ENCODE measurements at places on chromosomes 3 and 15. TPM values are rescaled to one million over a fixed set of nuclear protein-coding genes. Genes with fewer than 3 reads are reported as not detected.

DNA sequence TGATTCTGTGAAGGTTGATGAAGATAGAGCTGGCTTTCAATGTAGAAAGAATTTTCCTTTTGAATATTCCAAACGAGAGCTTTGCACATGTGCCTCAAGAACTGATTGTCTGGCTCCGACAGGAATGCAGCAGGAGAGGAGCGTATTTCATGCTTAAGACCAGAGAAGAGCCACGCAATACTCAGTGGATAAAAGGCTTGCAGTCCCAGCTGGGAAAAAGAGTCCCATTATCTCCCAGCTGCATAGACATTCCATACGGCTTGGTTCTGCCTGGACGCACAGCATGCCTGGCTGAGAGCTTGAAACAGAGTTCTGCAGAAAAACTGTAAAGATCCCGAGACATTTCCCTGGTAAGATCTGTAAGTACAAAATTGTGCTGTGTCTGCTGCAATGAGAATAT, at the start of gene CNTN6:
Gene CNTN6, plus strand, starts transcription at position 254 of the 400 bp plus-strand sequence. CDS start 54,985 bp downstream, outside the sequence.
- peak; percentile 52 for DNase-seq

- no peak for DNase-seq
Observed at GRCh38 chr3:55402886-55403609, 84.1 kb downstream of the WNT5A start.

- peak; percentile 19 for DNase-seq
Observed at GRCh38 chr15:52246686-52247431, 48.7 kb downstream of the MYO5C start.

DNA sequence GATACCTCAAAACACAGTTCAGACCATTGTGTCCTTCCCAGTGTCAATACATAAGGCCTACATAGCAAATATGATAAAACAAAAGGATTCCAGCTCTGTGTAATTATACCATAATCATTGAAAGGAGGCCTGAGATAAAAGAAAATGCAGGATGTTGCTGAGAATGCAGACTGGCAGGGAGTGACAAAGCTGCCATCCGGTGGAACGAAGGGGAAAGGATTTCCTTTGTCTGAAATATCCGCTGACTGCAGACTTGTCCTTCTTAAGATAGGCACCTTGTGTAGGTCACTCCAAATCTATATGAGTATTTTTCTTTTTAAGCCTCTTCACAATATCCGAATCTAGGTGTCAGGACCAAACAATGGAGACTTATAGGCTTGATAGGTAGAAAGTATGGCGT, 108.0 kb downstream of the KCNH8 start:
- DNase-seq: no peak

DNA sequence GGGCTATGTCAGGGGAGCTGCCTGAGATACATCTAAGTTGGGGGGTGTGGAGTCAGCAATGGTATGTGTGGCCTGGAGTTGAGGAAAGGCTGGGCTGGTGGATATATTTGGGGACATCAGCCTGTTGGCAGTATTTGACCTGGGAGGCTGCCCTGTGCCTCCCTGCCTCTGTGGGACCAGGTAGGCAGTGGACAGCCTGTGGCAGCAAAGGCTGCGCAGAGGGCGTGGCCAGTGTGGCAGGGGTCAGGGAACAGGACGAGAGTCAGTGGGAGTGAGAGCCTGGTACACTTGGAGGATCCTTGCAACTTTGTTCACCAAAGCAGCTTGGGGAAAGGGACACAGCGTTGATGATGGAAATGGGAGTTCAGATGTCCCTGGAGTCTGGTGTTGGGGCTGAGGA, 15.0 kb downstream of the TEX264 start:
- DNase-seq: no peak

DNA sequence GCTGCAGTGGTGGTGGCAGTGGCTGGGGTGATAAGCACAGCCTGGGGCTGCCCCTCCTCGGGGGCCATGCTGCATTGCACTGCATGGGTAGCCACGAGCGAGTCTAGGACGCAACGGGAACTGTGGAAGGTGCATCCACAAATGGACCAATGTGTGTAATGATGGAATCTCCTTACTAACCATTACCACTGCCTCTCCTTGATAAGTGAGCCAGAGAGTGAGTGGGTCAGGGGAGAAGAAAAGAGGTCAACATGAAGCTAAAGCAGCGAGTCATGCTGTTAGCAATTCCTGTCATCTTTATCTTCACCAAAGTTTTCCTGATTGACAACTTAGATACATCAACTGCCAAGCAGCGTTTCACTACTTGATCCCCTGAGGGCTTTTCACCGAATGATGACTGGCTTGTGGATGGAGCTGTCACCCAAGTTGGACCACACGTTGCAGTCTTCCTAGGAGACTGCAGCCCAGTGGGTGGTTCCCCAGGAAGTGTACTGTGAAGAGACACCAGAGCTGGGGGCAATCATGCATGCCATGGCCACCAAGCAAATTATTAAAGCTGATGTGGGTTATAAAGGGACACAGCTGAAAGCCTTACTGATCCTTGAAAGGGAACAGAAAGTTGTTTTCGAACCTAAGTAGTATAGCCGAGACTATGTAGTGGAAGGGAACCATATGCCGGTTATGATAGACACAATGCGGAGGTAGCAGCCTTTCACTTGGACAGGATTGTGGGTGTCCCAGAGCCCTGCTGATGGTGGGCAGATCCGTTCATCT, 20.6 kb downstream of the SAMD7 start:
- no peak for DNase-seq

- DNase-seq: peak; percentile 85
Observed at GRCh38 chr3:54188176-54188791, 65.9 kb downstream of the CACNA2D3 start.

- peak; percentile 18 for DNase-seq
Observed at GRCh38 chr3:111797171-111797615, 61.9 kb upstream of the PHLDB2 start.

GRCh38 chr15:33066584-33066983, 127.9 kb downstream of the FMN1 start:
- no peak for DNase-seq

GRCh38 chr3:138042043-138042442, 32.1 kb downstream of the CLDN18 start:
- DNase-seq: no peak

- peak; percentile 12 for DNase-seq
Observed at GRCh38 chr15:96234109-96234892, 96.2 kb upstream of the NR2F2 start.

DNA sequence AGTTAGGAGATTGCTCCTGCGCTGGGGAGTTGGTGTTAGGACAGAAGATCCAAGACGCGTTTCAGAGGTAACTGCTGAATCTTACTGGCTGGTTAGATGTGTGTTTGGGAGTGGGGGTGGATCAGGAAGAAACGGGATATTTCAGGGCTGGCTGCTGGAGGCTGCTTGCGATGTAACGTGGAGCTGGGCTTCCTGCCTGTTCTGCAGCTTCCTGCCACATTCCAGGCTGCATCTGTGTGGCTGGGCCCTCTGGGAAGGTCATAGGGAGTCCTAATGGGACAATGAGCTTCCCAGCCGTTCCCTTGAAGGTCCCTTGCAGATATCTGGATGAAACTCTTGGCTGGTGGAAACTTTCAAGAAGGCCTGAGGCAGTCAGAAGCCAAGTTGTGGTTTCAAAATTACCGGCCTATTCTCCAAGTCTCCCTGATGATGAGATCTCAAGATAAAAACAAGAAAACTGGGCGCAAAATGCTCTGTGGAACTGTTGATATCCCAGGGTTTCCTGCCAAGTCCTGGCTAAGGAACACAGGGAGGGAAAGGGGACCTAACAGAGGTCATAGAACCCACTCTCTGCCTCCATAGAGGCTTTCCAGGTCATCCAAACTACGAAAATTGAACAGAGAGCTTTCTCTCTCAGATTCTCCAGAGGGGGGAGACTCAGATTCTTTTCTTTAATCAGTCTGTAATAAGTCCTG, 67.0 kb downstream of the NOX5 start:
- peak; percentile 99 for DNase-seq

DNA sequence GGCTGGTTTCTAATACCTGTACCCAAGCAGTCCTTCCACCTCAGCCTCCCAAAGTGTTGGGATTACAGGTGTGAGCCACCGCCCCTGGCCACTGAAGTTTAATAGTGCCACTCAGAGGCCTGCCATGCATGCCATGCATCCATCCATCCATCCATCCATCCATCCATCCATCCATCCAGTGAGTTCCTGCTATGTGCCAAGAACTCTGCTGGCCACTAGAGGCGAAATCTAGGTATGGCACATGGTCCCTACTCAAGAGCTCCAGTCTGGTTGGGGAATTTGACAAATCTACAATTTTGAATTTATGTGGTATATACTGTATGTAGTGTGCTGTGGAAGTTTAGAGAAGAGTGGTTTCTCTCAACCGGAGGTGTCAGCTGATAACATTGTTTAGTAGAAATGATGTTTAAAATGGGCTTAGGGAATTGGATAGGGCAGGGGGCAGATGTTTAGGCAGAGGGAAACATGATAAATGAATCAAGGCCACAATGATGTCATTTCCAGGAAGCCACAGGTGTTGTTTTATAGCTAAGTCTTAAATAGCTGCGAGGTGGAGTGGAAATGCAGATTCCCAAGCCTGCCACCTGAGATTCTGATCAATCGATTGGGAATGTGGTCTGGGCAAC, 384.4 kb upstream of the C2CD4B start:
- no peak for DNase-seq

- DNase-seq: no peak
Observed at GRCh38 chr3:52397676-52398399, 47.1 kb downstream of the SEMA3G start.

DNA sequence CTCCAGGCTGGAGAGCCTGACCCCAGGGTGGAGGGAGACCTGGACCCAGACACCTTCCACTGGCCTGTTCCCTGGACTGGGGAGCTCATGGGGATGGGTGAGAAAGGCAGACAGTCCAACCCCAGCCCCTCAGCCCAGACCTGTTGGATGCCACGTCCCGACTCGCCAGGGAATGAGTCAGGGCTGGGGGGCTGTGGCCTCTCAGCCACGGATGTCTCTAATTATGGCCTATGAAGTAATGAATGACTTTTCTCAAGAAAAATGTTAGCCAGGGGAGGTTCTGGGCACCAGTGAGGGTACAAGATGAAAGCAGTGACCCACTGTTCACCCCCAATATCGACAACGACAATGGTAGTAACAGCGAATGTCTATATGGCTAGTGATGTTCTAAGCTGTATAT, 107.0 kb upstream of the RPL32 start:
- no peak for DNase-seq

GRCh38 chr3:10976770-10977169, 15.8 kb upstream of the SLC6A1 start:
- no peak for DNase-seq

GRCh38 chr15:71256934-71257664, 141.8 kb downstream of the THSD4 start:
- DNase-seq: peak; percentile 38

- no peak for DNase-seq
Observed at GRCh38 chr3:101963902-101964362, 114.6 kb downstream of the NFKBIZ start.

DNA sequence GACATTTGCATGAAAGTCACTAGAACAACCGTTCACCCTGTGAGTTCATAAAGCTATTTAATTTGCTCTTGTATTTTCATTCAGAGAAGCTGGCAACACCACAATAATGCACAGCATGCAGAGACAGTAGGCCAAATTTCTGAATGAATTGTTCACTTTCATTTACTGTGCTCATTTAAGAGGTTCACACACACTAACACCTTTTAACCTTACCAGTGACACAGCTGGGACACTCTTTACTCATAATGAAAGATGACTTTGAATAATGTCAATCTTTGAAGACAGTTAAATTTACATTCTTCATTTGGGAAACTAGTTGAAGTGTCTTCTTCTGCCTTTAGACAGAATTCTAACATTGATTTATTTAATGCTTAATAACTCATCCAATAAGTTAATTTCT, 95.7 kb downstream of the ROBO1 start:
- no peak for DNase-seq

DNA sequence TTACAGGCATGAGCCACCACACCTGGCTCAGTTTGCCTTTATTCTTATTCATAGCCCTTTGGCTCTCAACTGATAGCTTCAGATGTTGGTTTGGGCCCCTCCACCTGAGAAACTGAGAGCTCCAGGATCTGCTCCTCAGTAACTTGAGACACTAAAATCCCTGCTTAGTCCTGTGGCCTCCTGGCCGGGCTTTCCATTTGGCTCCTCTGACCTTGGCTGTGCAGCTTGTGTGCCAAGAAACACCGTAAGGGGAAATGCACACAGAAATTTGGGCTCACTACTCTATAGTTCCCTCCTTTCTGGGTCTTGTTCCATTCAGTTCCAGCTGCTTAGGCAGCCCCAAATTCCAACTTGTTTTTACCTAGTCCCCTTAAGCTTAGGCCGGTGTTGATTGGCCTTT, 24.9 kb downstream of the NIPA2 start:
- no peak for DNase-seq

DNA sequence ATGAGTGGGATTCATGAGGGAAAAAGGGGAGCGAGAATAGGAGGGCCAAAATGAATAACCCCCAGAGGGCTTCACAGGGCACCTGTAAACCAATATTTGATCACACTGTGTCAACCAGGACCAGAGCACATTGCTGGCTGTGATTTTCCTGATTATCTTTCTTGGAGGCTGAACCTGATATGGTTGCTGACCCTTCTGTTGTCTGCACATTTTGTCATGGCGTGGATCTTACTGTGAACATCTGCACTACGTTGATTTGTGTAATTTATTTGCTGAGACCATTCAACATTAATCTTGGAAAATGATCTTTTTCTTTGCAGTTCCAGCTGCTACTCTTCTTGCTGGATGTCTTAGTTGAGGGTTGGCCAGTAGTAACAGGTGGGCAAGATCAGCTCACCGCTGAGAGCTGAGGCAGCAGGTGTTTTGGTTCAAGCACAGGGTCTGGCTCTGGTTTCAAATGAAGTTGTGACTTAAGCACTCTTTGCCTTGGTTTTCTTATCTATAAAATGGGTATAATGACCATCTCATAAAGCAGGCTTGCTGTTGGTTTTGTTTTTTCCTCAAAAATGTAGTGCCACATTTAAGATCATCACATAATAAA, 61.2 kb downstream of the ARHGEF26 start:
- no peak for DNase-seq

- no peak for DNase-seq
Observed at GRCh38 chr3:118171236-118171852, 863.3 kb downstream of the IGSF11 start.

- no peak for DNase-seq
Observed at GRCh38 chr3:176633511-176633910, 563.8 kb downstream of the TBL1XR1 start.

- peak; percentile 73 for DNase-seq
Observed at GRCh38 chr3:6326771-6327170, 534.1 kb upstream of the GRM7 start.

GRCh38 chr3:155791190-155791589, 14.9 kb downstream of the C3orf33 start:
- no peak for DNase-seq

- peak; percentile 83 for DNase-seq
Observed at GRCh38 chr15:100849021-100849854, 30.4 kb upstream of the ALDH1A3 start.

GRCh38 chr15:99120050-99120777, 15.3 kb downstream of the SYNM start:
- DNase-seq: no peak

The HHLA2 gene
- total RNA-seq: not detected

The INSYN1 gene
- 5.7 TPM for total RNA-seq

The SRGAP3 gene
- total RNA-seq: 20.2 TPM

The NDN gene
- 200 TPM for total RNA-seq

The SUSD5 gene
- 1.6 TPM for total RNA-seq

The SYNM gene
- 43.8 TPM for total RNA-seq

The GPR87 gene
- total RNA-seq: not detected

The PARP6 gene
- 54.7 TPM for total RNA-seq

The BCHE gene
- 78.9 TPM for total RNA-seq

The RLBP1 gene
- total RNA-seq: not detected

Measured in muscle of leg (tissue), 16 donors.